ENCODE measurements at places on chromosomes 12 and 14.

DNA sequence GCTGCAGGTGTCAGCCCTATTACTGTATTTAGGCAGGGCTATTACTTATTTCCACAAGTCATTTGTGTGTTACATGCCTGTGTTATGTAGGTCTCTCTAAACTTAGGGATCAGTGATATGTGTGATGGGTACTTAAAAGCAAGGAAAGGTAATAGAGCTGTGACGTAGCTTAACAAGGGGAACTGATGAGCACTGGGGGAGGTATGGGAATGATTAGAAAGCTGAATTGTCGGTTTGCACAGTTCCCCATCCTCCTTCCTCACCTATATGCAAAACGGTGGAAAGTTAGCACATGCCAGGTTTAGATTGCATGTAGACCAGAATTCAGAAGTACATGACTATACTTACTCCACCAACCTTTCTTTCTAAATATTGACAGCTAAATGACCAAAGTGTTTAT is 494.3 kb upstream of the GARIN6 start:
- no peak for DNase-seq

DNA sequence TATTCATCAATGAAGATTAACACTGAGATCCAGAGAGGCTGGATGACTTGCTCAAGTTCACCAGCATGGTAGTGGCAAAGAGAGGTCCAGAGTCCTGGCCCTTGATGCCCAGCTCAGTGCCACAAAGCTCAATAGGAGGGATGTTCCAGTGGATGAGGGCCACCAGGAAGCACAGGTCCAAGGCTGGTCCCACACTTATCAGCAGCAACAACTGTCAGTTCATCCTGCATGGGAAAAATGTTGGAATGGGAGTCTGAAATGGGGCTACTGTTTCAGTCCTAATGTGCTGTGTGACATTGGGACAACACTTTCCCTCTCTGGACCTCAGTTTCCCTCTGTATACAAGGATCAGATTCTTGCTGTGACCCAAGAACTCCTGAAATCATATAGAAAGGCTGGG is 11.2 kb downstream of the SERPINA5 start:
- no peak for DNase-seq

GRCh38 chr12:125470838-125471783 is 405.9 kb downstream of the AACS start:
- DNase-seq: no peak

DNA sequence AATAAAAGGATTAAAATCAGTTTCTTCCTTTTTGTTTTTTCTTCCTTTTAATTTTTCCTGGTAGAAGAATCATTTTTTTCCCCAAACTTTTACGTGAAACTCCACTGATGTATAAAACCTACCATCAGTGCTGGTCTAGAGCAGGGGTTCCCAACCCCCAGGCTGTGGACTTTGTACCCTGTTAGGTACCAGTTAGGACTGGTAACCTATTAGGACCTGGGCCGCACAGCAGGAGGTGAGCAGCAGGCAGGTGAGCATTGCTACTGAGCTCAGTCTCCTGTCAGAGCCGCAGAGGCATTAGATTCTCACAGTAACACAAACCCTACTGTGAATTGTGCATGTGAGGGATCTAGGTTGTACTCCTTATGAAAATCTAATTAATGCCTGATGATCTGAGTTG is 10.1 kb downstream of the SMCO2 start:
- DNase-seq: no peak

GRCh38 chr14:95467232-95467631 is 49.2 kb downstream of the SYNE3 start:
- DNase-seq: no peak

Data from stimulated activated CD4-positive, alpha-beta T cell treated with anti-CD3 and anti-CD28 coated beads, Interleukin-1b, Interleukin-23, amount 100 ng/mL, for 4 hours (primary cell).